Omental fat pad (tissue), 4 donors: ENCODE measurements at places on chromosomes 2 and 18. TPM values are rescaled to one million over a fixed set of nuclear protein-coding genes. Genes with fewer than 3 reads are reported as not detected.
A peak's percentile ranks its signal among the peaks of the same experiment; 100 is the strongest.

GRCh38 chr2:216601632-216602409, 31.4 kb upstream of the IGFBP2 start:
- DNase-seq: no peak

Gene PLB1
- total RNA-seq: 6.3 TPM

Gene CD8B2
- not detected for total RNA-seq

DNA sequence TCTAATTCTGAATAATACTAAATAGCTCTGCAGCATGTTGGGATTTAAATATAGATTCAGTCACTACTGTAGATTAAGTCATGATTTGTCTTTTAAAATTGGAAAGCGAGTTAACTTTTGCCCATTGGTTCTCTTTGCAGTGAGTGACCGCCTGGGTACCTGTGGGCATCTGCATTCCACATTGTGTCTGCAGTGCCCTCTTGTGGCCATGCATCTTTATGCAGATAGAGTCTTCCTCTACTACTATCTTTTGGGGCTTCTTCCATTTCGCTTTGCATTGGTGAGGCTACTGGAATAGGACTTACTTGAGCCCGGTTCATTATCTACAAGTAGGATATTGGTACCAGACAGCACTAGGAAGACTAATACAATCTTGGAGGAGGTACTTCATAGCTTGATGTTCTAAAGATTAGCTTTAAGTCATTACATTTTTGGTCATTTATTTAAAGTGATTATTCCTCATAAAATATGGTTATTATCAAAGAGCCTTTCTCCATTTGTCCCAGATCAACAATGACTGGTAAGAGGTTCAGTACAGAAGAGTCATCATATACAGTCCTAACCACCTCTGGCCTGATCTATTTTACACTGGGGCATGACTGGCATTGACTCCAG, 203.0 kb downstream of the SOCS6 start:
- DNase-seq: peak; percentile 56

DNA sequence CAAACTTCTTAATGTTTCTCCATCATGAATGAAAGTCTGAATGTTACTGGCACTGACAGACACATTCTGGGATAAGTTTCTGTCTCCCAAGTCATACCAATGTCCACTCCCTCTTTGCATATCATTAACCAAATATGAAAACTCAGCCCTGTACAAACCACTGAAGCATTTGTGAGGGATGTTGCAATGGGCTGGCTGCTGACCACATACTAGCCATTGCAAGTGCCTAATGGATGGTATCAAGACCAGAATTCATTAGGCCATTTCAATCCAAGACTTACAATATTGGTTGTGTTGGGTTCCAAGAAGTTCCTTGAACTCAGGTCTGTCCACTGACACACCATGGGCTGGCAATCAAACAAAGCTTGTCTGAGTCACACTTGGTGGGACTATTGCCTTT, 73.8 kb downstream of the CBLN2 start:
- no peak for DNase-seq

- DNase-seq: no peak
Measured at GRCh38 chr2:133568172-133568571, at the start of gene NCKAP5. Gene NCKAP5 (minus strand): TSS chr2:133568463. CDS start chr2:133517526, 50,937 bp downstream.

- DNase-seq: no peak
Measured at GRCh38 chr2:141498561-141498960, 632.3 kb downstream of the LRP1B start.

Gene FBXO48
- total RNA-seq: 0.24 TPM

Gene SERPINB8
- 32.7 TPM for total RNA-seq

- no peak for DNase-seq
Measured at GRCh38 chr18:77422974-77423867, 173.6 kb downstream of the GALR1 start.

Gene LOXHD1
- total RNA-seq: 4.0 TPM

Gene OTOF
- total RNA-seq: not detected

- no peak for DNase-seq
Measured at GRCh38 chr2:23677836-23678235, 249.1 kb downstream of the ATAD2B start.

DNA sequence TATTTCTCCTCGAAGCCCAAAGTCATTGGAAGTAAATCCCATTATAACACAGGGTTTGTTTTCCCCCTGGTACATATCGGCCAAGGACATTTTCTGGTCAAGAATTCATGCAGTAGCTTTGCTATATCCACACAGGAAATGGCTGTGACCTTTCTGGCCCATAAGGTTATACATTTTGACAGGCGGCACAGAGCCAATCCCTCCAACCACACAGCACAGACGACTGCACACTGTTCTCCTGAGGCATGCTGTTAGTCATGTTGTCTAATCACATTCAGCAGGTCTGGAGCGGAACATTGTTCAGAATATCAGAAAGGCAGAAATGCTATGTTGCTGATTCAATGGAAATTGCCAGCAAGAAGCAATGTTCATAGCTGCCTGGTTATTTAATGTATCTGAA, 742.3 kb upstream of the SLC8A1 start:
- no peak for DNase-seq
